Esophagus squamous epithelium (tissue), 5 donors: ENCODE measurements at places on chromosomes 1 and 21.

DNA sequence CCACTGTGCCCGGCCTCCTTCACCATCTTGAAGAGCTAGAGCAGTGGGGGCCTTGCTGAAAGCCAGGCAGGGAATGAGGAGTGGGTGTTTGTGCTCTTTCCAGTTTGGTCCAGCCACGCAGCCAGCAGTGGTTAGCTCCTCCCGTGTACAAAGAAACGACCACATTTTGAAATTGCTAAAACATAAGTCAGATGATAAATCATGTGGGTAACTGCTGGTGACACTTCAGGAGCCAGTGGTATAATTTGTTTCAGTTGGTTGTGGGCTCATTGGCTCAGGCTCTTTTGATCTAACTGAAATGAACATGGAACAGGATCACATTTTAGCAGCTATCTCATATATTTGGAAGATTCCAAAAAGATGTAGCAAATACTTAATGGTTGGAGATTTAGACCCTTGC, 87.6 kb downstream of the MTR start:
- no peak for DNase-seq

DNA sequence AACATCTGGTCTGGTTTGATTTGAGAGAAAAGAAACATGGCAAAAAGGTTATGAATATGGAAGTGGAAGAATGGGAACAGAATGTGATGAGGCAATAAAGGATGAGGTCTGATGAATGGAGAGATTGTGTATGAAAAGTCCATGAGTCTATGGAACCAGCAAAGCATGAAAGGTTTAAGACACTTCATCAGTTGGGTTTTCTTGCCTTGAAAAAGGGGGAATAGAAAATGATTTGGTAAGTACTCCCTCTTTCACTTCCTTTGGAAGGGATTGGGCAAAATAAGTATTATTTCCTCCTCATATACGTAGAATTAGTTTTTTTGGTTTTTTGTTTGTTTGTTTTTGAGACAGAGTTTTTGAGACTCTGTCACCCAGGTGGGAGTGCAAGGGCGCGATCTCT, 155.8 kb downstream of the TRIM33 start:
- DNase-seq, result no peak

- DNase-seq, result no peak
These were observed 10.5 kb downstream of the CITED4 start for GRCh38 chr1:40851643-40852042.

- no peak for DNase-seq
These were observed 161.6 kb upstream of the VAMP3 start for GRCh38 chr1:7609311-7609994.

- no peak for DNase-seq
These were observed 286.3 kb upstream of the SGIP1 start for GRCh38 chr1:66247415-66248208.

DNA sequence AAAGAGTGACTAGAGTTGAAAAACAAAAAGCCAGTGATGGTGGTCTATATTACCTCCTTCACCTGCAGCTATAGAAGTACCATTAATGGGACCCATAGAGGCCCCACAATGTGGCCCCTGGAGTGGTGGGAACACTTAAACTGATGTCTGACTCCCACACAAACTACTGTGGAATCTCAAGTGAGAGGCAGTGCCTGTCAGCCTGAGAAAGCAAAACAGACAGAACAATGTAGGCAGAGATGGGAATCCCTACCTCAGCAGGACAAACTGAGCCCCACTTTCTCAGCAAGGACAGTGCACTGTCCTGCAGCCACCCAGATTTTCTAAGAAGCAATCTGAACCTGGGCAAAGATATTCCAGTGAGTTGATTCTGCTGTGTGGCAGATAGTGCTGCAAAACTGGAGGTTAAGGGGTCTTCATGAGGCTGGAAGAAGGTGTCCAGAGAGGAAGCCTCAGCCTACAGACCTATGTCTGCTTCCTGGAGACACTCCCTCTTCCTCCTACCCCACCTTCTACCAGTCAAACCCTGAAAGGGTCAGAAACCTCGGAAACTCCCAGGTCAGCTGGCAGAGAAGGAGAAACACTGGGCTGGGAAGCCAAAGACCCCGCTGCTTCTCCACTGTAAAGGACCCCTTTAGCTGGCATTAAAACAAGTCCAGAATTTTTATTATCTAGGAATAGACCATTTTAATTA, 228.7 kb downstream of the C1orf94 start:
- DNase-seq, result no peak

DNA sequence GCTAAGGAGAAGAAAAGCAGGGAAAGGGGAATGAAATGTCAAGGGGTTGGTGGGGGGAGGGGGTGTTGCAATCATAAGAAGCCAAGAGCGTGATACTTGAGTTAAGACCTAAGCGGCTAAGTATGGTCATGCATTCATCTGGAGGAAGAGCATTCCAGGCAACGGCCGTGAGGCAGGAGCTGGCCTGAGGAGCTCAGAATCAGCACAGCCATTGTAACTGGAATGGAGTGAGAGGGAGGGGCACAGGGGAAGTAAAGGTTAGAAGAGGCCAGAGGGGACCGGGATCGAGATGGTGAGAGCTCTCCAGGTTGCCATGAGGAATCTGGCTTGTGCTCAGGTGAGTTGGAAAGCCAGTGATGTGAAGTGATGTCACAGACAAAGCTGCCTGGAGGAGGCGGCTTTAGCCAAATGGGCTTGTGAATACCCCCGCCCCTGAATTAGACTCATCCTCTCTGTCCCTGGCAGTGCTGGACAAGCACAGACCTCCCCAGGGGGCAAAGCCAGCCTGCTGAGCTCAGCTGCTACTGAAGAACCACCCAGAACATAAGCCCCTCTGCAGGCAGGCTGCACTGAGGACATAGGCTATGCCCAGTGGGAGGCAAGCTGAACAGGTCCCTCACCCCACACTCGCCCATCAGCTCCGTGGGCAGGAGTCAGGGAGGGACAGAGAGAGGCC, 61.1 kb upstream of the LAPTM5 start:
- DNase-seq, result no peak

- DNase-seq, result no peak
These were observed 84.6 kb upstream of the DPYD start for GRCh38 chr1:98005326-98006010.

DNA sequence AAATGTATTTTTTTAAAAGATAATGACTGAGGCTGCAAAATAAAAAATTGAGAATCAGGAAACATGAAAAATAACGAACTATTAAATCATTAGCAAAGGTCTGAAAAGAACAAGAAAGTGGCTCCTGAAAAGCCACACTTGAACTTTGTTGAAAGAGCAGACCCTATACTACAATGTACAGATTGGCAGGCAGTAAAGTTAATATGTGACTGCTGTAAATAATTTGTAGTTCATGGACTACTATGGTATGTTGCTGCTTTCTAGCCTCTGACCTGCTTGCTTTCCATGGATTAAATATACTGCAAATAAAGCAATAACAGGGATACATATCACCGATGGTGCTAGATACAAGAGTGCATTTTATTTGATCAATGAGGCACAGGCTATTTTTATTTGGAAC, 18.6 kb downstream of the NR5A2 start:
- no peak for DNase-seq

DNA sequence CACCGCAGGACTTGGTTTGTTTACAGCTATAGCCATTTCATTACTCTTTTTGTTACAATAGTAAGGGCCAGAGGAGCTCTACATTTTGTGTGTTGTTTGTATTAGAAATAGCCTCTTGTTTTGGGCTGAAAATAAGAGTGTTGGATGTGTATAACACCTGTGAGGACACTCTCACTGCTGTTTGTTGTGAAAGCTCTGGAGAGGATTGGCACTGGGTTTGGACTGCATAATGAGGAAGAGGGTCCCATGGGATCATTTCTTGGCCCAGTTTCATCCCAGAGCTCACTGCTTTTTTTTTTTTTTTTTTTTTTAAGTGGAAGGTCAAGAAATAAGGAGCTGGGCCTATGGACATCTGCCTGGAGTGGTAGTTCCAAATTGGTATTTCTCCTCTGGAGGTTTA, 61.6 kb upstream of the KIAA0040 start:
- no peak for DNase-seq

DNA sequence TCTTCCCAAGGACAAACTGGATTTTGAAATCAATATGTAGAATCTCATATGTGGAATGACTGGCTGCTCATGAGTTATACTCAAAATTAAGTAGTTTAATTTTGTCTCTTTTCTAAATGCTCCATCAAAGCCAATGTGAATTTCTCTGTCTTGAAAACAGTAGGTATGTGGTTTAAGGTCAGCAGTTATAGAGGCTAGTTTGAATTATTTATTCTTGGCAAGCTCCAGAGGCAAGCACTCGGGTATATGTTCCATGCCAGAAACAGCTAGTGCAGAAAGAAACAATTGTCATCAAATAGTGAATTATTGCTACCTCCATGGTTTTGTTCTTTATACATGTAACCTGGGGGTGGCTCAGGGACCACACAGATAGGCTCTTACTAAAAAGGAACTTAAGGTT, 63.5 kb downstream of the LRIG2 start:
- no peak for DNase-seq

- no peak for DNase-seq
These were observed 59.5 kb downstream of the BACE2 start for GRCh38 chr21:41227357-41228005.

DNA sequence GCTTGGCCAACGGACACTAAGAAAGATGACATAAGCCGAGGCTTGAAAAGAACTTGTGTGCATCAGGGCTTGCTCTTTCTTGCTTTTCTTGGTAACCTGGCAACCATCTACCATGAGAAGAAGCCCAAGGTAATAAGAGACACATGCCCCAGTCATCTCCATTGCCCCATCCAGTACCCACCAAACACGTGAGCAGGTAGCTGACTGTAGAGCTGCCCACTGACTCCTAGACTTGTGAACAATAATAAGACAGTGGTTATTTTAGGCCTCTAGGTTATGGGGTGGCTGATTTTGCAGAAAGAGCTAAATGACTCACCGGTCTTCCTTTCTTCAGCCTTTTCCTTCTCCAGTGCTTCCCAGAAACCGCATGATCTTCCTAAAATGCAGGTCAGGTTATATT, 105.0 kb upstream of the JUN start:
- DNase-seq, result no peak

DNA sequence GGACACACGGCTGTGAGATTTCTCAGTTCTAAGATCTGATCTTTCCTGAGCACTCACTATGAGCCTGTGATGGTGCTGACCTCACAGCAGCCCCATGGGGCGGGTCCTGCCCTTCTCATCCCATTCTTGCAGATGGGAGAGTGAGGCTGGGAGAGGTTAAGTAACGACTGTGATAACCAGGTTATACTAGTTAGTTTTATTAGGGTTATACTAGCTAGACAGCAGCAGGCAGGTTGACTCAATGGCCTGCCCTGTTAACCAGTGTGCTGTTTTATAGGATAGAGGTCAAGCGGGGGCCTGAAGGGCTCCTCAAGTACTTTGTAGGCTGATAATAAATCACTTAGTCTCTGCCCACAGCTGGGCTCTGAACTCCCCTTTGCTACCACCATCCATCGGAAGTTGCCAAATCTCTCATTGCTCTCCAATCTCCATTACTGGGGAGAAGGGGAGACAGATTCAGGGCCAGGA, 4.8 kb downstream of the CNTN2 start:
- DNase-seq, result no peak

GRCh38 chr1:75133750-75134646, at the start of gene LHX8:
Gene LHX8, plus strand, starts transcription at chr1:75134388. Its CDS starts 2,227 bp downstream, at chr1:75136615.
- no peak for DNase-seq

DNA sequence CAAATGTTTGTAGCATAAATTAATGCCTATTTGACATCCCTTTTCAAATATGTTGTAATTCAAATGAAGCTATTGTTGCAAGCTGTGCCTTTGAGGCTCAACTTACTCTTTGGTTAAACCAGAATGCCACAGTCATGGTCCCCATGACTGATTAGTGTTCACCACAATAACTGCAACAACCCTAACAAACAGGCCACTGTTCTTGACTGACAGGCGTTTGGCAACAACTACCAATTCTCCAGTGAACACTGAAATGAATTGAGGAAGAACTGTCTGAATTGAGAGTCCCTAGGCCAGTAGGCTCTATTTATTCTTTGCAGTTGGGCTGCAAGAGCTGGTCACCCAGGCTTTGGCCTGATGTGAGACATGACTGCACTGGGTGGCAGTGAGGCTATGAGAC, 6.6 kb upstream of the TMEM167B start:
- no peak for DNase-seq

DNA sequence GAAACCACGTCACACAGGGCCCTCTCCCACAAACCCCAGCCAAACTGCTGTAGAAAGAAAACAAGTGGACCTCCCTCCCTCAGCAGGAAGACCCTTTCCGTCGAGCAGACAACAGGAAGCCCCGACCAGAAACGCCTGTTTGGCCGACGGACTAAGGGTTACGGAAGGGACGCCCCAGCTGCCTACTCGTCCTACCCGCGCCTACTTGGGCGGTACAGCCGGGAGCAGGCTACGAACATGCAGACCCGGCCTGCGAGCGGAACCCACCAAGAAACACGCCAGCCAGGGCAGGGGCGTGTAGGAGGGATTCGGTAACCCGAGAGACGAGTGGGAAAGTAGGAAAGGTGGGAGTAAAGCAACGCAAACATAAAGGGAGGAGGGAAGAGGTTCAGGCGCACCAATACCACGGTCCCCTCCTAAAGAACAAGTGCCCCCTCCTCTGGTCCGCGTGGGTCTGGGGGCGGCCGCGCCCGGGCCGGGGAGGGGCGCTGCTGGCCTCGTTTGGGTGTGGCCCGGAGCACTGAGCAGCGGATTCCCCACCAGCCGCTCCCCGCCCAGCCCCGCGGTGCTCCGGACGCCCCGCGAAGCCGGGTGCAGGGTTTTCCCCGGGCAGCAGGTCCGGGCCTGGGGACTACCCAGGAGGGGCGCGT, 450 bp downstream of the S100A10 start:
- no peak for DNase-seq

DNA sequence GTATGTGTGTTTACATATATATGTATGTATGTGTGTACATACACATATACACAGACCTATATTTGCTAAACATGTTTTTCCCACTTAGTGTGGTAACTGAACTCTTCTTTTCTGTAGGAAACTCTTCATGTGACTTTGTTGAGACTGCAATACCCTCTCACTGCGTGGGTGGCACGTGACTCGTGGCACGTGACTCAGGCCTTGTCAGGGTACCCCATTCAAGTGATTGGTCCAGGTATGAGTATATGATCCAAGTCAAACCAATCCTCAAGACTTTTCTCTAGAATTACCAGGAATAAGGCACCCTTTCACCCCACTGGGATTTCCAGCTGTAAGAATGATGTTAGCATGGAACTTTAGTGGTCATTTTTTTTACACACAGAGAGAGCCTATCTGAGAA, 149.2 kb upstream of the KCNK2 start:
- DNase-seq, result no peak

GRCh38 chr1:214923278-214923915, 159.1 kb upstream of the KCNK2 start:
- DNase-seq, result no peak

- DNase-seq, result no peak
These were observed 157.2 kb downstream of the TGFB2 start for GRCh38 chr1:218502383-218502782.
